ENCODE measurements at places on chromosomes 2 and 18.

GRCh38 chr2:88824951-88825350 lies 133.5 kb downstream of the RPIA start:
- no peak overlapping the region for H3K27ac ChIP-seq
- no peak overlapping the region for H3K4me3 ChIP-seq
- peaks cover 8% of the 10 kb centered on the region for H3K27me3 ChIP-seq
- DNase-seq, result no peak
- no peaks in the 10 kb centered on the region for H3K4me1 ChIP-seq

DNA sequence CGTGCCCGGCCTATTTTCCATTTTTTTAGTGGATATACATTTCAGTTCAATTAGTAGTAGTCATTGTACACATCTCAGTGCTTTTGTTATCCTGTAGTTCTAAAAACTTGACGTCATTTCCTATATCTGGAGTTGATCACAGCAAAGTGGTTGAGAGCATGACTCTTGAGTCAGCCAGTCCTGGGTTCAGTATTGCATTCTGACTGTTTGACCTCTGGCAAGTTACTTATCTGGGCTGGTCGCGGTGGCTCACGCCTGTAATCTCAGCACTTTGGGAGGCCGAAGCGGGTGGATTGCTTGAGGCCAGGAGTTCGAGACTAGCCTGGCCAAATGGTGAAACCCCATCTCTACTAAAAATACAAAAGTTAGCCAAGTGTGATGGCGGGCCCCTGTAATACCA lies 50.4 kb upstream of the PPM1B start:
- no peaks in the 10 kb centered on the region for H3K4me1 ChIP-seq
- H3K27ac ChIP-seq, result no peak overlapping the region
- H3K36me3 ChIP-seq, result no peaks in the 10 kb centered on the region
- H3K4me3 ChIP-seq, result no peak overlapping the region

DNA sequence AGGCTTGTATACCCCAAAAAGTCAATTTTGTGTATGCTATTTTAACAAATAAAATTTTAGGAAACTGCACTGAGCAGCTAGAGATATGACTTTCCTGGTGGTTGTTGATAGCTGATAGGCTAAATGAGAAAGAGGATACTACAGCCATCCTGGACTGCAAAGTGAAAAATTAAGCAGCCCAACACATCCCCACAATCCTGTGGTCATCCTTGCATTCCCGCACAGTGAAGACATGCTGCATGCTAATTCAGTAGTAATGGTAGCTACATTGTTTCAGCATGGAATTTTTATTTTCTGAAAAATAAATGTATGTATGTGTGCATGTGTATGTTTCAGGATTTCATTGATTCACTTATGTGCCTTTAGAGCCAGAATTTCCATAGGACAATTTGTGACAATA lies 124.2 kb upstream of the CCDC68 start:
- no peaks in the 10 kb centered on the region for H3K36me3 ChIP-seq
- no peaks in the 10 kb centered on the region for H3K27me3 ChIP-seq
- DNase-seq, result no peak
- H3K27ac ChIP-seq, result no peak overlapping the region
- no peaks in the 10 kb centered on the region for H3K4me1 ChIP-seq
- H3K4me3 ChIP-seq, result no peak overlapping the region

DNA sequence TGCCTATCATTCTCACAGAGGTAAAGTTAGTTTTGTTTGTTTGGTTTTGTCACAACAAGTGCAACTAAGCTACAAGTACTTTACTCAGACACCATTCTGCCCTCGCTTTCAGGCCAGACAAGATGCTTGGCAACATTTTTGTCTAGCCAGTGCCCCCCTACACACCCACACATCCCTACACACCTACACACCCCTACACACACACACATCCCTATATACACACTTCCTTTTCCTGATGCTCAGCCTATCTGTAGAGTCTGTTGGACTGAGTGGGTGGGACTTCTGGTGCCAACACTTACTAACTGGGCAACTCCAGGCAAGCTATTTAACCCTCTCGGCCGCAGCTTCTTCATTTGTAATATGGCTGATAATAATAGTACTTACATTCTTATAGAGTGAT lies 161.4 kb downstream of the ALK start:
- H3K36me3 ChIP-seq, result no peaks in the 10 kb centered on the region
- no peak overlapping the region for H3K27ac ChIP-seq
- no peak for DNase-seq

GRCh38 chr2:173874894-173875237 lies 90.3 kb downstream of the SP3 start:
- no peak overlapping the region for H3K4me3 ChIP-seq
- H3K27me3 ChIP-seq, result no peaks in the 10 kb centered on the region
- DNase-seq, result no peak
- no peaks in the 10 kb centered on the region for H3K36me3 ChIP-seq

- no peaks in the 10 kb centered on the region for H3K36me3 ChIP-seq
- H3K4me1 ChIP-seq, result no peaks in the 10 kb centered on the region
- no peak for DNase-seq
- H3K4me3 ChIP-seq, result no peak overlapping the region
- no peak overlapping the region for H3K27ac ChIP-seq
- H3K27me3 ChIP-seq, result peaks cover 4% of the 10 kb centered on the region
Observed at GRCh38 chr2:110904116-110904778, 171.9 kb downstream of the ACOXL start.

DNA sequence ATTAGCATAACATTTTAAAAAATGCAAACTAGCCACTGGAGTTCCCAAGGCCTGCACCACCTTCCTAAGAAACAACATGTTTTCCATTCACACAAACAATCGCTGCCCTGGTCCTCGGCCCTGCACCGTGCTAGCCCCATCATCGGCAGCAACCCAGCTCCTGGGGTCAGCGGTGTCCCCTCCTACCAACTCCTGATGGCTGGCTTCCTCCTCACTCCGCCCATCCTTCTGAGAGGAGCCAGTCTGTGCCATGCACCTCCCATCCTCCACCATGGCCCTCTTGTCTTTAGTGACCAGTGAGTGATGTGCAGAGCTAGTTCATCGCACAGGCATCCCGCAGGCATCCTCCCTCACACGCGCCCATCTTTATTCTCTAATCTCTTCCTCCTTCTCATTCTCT lies 81.9 kb downstream of the LONRF2 start:
- DNase-seq, result no peak
- H3K4me1 ChIP-seq, result peaks cover 8% of the 10 kb centered on the region
- H3K27ac ChIP-seq, result no peak overlapping the region
- no peaks in the 10 kb centered on the region for H3K36me3 ChIP-seq
- no peak overlapping the region for H3K4me3 ChIP-seq
- no peaks in the 10 kb centered on the region for H3K27me3 ChIP-seq

DNA sequence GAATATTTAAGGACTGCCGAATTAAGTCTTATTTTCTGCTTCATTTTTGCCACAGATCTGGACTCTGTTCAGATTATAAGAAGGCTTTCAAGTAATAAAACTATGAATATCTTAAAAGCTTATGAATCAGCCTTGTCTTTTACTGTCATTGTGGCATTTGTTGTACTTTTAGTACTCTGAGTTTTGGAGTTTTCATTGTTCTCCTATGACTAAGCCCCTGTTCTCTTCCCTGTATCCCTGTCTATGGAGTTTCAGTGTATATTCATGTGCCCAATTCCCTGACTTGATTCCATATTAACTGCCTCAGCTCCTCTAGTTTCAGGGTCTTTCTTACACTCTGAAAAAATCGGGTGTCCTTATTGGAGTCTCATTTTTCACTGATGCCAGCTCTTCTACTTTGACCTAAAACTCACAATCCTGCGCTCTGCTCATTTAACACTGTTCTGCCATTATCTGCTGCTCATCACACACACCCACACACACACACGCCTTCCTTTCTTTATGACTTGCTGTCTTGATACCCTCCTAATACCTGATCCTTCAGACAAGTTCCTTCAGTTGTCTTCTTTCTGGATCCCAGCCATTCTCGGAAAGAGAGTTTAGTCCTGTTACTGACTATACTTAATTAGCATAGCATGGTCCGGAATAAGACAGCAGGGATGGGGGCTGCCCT lies 511.8 kb downstream of the CPS1 start:
- DNase-seq, result no peak
- H3K36me3 ChIP-seq, result no peaks in the 10 kb centered on the region
- no peak overlapping the region for H3K4me3 ChIP-seq
- no peaks in the 10 kb centered on the region for H3K27me3 ChIP-seq

- no peaks in the 10 kb centered on the region for H3K36me3 ChIP-seq
Observed at GRCh38 chr2:46252891-46253659, 44.1 kb upstream of the EPAS1 start.

- H3K27me3 ChIP-seq, result no peaks in the 10 kb centered on the region
- peak overlapping the region; percentile 28 for H3K27ac ChIP-seq
- peak; percentile 85 for DNase-seq
- no peak overlapping the region for H3K4me3 ChIP-seq
- no peaks in the 10 kb centered on the region for H3K36me3 ChIP-seq
- H3K4me1 ChIP-seq, result no peaks in the 10 kb centered on the region
Observed at GRCh38 chr2:237223201-237223861, 137.6 kb downstream of the COPS8 start.

GRCh38 chr2:12921321-12921720 lies 204.6 kb downstream of the TRIB2 start:
- no peaks in the 10 kb centered on the region for H3K36me3 ChIP-seq
- H3K27ac ChIP-seq, result no peak overlapping the region
- H3K27me3 ChIP-seq, result no peaks in the 10 kb centered on the region
- no peak overlapping the region for H3K4me3 ChIP-seq

- no peak overlapping the region for H3K4me3 ChIP-seq
- H3K27ac ChIP-seq, result no peak overlapping the region
- H3K27me3 ChIP-seq, result no peaks in the 10 kb centered on the region
Observed at GRCh38 chr2:67993329-67993728, 69.5 kb downstream of the C1D start.

- H3K4me3 ChIP-seq, result no peak overlapping the region
- H3K27me3 ChIP-seq, result no peaks in the 10 kb centered on the region
- H3K4me1 ChIP-seq, result no peaks in the 10 kb centered on the region
- H3K27ac ChIP-seq, result no peak overlapping the region
- H3K36me3 ChIP-seq, result no peaks in the 10 kb centered on the region
- peak; percentile 25 for DNase-seq
Observed at GRCh38 chr2:132448771-132449170, 32.2 kb downstream of the GPR39 start.

GRCh38 chr2:178550352-178550751 lies 70.1 kb downstream of the PLEKHA3 start:
- H3K4me1 ChIP-seq, result no peaks in the 10 kb centered on the region
- H3K4me3 ChIP-seq, result no peak overlapping the region
- peaks cover 40% of the 10 kb centered on the region for H3K36me3 ChIP-seq
- H3K27ac ChIP-seq, result no peak overlapping the region

GRCh38 chr2:102401456-102401855 lies 21.5 kb upstream of the IL18RAP start:
- no peaks in the 10 kb centered on the region for H3K36me3 ChIP-seq
- no peaks in the 10 kb centered on the region for H3K27me3 ChIP-seq
- no peak overlapping the region for H3K4me3 ChIP-seq
- no peak overlapping the region for H3K27ac ChIP-seq
- no peak for DNase-seq

GRCh38 chr18:54931152-54931551 lies 28.1 kb downstream of the CCDC68 start:
- H3K27me3 ChIP-seq, result no peaks in the 10 kb centered on the region
- no peak overlapping the region for H3K27ac ChIP-seq
- no peaks in the 10 kb centered on the region for H3K4me1 ChIP-seq

All from tibial artery (tissue), 4 donors.